ENCODE measurements at places on chromosomes 2 and 18.

- DNase-seq = peak; percentile 9
Observed at GRCh38 chr2:180980943-180981911, 822 bp downstream of the UBE2E3 start.

GRCh38 chr2:201858281-201859184 lies 52.2 kb downstream of the CDK15 start:
- no peak for DNase-seq

DNA sequence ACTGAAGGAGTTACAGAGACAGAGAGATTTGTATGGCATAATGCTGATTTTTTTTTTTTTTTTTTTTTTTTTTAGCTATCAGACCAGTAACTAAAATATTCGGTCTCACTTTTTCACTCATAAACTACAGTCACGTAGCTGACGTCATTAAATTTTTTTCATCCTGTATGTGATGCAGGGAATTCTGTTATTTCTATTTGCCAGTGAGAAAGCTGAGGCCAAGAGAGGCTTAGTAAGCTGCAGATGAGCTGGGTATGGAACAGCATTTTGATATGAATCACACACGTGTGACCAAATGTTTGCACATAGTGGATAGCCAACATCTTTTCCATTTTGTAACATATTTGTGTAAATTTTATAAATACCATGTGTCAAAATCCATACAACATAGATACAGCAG lies 79.1 kb upstream of the EPB41L3 start:
- DNase-seq = no peak

DNA sequence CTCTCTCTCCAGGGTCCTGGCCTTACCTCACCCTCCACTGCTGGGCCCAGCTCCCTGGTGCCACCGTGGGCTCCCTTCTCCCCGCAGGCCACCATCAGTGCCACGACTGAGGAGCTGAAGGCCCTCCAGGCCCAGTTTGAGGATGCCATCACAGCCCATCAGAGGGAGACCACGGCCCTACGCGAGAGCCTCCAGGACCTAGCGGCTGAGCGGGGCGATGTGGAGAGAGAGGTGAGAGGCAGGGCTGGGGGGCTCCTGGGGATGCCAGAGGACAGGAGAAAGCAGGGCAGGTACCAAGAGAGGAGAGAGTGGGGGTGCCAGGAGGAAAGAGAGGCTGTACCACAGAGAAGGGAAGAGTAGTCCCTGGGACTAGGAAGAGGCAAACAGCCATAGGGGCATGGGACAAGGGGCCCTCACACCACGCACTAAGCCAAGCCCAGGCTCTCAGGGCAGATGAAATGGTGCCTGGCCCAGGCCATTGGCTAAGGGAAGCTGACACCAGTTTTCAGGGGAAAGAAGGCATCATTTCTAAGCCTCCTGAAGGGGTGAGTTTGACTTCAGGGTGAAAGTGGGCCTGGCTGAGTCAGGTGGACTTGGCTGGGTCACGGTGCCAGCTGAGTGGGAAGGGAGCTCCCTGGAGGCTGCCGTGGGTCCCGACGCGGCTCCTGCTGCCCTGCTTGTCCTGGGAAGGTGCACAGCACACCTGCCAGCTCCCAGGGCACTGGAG lies 39.0 kb upstream of the SNED1 start:
- DNase-seq = no peak

- no peak for DNase-seq
Observed at GRCh38 chr2:136127356-136127755, 9.4 kb upstream of the CXCR4 start.

DNA sequence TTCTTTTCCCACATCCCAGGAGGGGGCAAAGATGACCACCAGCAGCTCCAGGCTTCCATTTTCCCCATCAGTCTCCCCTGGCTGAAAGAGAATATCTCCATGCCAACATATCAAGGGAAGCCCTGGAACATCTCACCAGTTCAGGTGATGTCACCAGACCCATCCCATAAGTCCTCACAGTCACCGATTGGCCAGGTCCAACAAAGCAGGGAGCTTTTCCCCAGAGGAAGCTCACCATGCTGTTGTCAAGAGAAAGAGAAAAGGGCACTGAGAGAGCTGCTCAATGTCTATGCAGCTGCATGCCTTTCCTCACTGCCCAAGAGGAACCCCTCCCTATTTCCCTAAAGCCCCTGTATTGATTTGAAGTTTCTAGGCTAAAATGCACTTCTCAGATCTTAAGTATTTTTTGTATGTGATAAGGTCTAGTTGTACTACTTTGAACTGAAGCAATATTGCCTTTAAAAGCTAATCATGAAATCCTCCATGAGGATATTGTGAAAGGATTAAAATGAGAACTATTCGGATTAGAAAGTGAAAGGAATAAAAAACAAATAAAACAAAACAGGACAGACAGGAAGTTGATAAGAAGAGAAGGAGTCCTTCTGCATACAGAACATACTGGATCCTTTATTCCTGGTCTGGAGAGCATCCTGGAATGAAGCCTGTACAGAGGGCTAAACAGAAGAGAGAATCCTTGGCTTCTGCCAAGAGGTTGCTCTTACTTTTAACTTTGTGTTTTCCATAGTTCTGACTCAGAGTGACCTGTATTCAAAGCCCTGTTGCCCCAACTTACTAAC lies 45.2 kb upstream of the CTIF start:
- no peak for DNase-seq

- no peak for DNase-seq
Observed at GRCh38 chr2:19504400-19505198, 146.2 kb upstream of the OSR1 start.

GRCh38 chr2:5826979-5827655 lies 134.9 kb downstream of the SOX11 start:
- no peak for DNase-seq

- DNase-seq = no peak
Observed at GRCh38 chr2:129330504-129330903, 649.0 kb upstream of the RAB6C start.

- DNase-seq = no peak
Observed at GRCh38 chr2:12769492-12770105, 52.9 kb downstream of the TRIB2 start.

DNA sequence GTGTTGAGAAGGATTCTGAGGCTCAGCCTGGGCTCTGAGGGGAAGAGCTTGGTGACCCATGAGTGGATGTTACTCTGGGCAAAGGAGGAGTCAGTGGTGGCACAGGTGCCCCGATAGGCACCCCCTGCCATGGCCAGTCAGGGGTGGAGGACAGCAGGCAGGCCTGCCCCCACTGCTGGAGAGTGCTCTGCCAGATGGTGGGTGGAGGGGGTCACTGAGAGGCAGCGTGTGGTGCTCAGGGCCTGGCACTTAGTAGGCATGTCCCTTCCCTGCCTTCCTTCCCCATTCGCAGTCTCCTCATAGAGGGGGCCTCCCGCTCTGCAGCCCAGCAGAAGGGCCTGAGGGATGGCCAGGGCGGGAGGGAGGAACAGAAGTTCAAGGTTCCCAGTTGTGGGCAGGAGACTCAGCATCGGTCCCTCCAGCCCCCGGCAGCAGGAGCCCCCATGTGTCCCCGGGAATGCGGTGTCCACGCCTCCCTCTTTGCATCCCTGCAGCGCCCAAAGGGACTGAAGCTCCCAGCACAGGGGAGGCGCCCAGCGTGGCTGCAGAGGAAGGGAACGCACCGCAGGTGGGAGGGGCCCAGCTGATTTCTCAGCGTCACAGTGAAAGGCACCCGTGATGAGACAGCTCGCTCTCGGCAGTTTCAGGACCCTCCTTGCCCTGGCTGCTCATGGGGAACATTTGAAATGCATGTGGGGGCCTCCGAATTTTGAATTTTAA lies 5.7 kb upstream of the SNED1 start:
- no peak for DNase-seq

GRCh38 chr2:61662990-61663389 lies 124.8 kb upstream of the XPO1 start:
- DNase-seq = no peak
